ENCODE measurements at places on chromosomes 3 and 15.

DNA sequence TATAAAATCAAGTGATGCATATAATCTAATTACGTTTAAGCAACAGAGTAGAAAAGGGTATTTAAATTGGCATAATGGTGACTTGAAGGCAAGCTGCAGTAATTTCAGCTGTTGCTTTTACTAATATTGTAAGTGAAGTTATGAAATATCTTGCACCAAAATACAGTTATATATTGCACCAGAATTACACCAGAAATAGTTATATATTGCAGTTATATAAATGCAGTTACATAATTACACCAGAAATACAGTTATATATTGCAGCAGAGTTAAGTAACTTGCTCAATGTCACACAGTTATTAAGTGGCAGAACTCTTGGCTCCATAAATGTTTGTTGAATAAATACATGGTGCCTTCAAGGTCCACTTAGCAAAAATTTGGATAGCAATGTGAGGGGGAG lies 51.4 kb downstream of the PCOLCE2 start:
- no peak for DNase-seq

GRCh38 chr3:52534281-52535183 lies 875 bp upstream of the NT5DC2 start:
- no peak for DNase-seq

- DNase-seq, result no peak
Measured at GRCh38 chr3:12944413-12944812, 103.0 kb upstream of the RPL32 start.

DNA sequence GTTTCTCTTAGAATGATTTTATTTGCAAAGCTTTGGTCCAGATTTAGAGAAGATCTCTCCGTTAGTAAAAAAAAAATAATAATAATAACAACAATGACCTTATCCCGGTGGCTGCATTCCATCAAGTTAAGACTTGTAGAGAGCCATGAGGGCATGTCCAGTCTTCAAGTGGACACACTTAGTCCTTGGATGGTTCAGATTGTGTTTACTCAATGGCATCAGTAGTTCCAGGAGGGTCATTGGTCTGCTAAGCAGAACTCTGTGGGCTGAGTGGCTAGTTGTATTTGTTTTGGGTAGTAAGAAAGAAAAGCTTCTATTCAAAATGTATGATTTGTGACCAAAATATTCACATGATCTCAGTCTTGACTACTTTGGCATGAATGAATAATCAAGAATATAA lies 116.3 kb upstream of the UBE2E2 start:
- no peak for DNase-seq

DNA sequence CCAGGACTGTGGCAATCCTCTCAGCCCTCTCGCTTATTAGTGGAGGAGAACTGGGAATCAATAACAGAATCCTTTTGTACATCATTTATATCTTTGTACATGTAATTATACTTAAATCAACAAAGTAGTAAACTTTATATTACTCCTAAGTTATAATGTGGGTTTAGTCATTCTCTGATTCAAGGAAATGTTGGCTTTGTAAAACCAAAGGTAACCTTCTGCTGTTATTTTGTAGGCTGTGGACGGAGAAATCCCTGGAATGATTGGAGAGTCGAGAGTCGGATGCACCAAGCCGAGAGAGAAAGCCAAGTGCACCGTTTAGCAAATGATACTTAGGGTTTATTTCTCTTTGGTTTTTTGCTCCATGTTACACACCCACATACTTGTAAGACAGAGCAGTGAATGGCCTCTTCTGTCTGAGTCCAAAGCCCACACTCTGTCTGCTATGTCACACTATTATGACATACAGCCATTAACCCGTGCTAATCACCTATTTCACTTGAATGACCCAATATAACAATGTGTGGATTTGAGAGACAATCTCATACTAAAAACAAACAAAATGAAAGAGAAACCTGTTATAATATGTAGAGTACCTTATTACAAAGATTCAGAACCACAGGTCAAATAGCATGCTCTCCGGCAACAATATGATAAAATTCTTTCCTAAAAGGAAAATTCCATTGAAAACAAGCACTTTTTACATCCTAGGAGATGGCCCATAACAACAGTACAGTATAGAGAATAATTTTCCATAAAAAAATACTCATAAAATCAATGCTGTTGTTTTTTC lies 72.2 kb downstream of the MECOM start:
- no peak for DNase-seq

DNA sequence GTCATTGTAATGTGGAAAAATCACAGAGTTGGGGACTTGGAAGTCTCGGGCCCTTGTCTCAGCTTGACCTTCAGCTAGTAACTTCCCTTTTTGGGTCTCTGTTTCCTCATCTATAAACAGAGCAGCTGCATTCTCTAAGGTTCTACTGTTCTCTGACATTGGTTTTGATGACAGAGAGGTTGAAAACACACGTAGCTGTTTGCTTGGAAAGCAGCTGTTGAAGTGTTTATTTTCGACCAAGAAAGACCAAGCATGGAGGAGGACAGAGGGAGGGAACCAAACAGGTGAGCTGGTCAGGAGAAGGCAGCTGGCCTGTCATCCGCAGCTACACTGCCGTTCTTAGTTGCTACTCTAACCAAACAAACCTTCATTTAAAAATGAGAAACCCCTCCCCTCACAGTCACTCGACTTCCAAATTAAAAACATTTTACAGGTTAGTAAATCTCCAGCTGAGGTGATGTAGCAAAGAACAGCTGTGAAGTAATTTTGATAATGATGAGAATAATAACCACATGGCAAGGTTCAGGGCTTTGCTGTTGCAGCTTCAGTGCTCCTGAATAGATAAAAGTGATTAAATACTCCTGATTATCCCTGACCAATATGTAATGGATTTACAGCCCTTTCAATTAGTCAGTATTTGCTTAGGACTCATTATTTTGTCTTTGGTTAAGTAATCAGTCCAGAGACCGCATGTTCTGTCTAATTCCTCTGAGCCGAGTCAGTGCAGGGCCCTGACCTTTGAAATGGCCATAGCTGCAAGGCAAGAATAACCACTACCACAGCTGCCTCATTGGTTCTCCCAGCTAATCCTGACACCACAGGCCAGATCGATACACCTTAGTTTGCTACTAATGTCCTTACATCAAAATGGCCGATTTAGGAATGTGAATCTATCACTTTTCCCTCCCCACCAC lies 65.3 kb downstream of the MEIS2 start:
- DNase-seq, result no peak

- DNase-seq, result no peak
Measured at GRCh38 chr3:17908399-17909191, 166.2 kb upstream of the TBC1D5 start.
